ENCODE measurements at places on chromosomes 5 and 9.

DNA sequence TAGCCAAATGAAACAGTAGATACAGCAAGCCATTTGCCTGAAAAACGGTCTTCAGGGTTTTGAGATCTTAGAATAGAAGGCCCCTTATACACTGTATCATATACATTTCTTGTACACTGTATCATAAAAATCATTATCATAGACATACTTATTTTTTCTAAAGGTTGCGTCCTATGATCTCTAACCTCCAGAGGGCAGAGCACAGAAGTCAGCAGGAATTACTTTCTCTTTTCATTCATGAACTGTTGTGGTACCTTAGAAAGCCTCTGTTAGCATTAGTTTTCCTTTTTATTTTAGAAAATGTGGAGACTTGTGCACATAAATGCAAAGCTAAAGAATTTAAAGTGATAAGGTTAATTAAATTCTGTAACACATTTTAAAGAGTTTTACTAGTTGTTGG, 115.4 kb downstream of the OXCT1 start:
- DNase-seq: peak; percentile 38

DNA sequence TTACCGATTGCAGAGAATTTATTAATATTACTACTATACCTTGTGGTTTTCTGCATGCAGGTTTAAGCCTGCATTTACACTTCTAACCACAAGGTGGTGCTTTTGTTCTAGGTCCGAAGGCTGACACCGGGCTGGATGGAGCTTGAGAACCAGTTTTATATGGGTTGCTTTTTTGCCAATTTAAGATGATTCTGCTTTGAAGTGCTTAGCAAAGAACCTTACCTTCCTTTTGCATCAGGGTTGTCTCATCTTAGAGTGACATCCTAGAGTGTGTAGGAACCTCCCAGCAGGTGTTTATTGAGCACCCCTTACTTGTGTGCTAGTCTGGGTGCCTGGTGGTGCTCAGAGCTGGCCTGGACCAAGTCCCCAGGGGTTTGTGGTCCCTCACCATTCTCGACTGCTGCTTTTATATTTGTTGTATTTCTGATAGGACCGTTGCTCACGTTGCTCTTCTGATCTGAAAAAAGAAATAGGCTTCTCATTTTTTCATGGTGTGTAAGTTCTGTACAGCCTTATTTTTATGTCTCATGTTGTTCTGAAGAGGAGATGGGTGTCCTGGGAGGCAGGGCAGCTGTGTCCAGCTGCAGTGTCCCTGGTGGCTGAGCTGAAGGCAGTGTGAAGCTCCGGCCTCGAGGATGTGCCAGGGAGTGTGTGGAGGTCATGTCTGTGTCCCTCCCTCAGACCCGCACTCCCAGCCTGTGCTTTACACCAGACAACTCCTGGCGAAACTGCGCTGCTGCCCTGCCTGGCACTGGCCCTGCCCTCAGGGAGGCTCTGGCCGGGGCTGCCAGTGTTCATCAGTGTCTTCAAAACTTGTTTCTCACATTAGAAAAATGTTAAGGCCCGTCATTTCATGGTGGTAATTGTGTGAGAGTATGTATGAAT, 54.3 kb downstream of the EHMT1 start:
- peak; percentile 79 for DNase-seq

- DNase-seq: no peak
Measured at GRCh38 chr9:32339424-32339823, 45.0 kb upstream of the ACO1 start.

GRCh38 chr5:135116160-135116561, 82.1 kb upstream of the PITX1 start:
- DNase-seq: no peak

DNA sequence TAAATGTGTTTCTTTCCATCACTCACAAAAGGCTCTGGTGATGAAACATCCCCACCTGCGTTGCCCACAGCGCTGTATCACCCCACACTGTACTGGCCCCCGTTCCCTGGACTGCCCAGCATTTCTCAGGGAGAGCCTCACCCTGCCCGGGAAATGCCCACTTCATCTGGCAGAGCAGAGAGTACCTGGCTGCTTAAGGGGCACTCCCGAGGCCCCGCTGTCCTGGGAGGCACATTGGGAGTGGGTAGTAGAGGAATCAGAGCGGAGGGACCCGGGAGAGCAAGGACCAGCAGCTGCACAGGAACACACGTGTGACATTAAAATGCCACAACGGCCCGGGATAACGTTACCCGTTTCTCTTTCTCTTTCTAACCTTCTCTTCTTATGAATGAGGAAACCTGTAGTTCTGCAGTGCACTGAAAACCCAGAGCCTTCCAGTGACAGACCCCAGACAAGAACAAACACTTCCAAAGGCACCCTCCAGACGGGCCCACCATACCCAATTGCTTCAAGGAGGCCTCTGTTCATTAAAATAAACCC, 110.0 kb downstream of the ROR2 start:
- DNase-seq: no peak

- no peak for DNase-seq
Measured at GRCh38 chr5:154984946-154985516, 28.5 kb upstream of the KIF4B start.

- no peak for DNase-seq
Measured at GRCh38 chr9:80061096-80061495, 489.3 kb downstream of the TLE4 start.

GRCh38 chr5:143426437-143426991, 23.0 kb upstream of the NR3C1 start:
- DNase-seq: no peak

GRCh38 chr9:23821375-23822181, 4.5 kb downstream of the ELAVL2 start:
- peak; percentile 68 for DNase-seq

GRCh38 chr5:179128976-179129375, 68.8 kb downstream of the ZNF354C start:
- DNase-seq: no peak

DNA sequence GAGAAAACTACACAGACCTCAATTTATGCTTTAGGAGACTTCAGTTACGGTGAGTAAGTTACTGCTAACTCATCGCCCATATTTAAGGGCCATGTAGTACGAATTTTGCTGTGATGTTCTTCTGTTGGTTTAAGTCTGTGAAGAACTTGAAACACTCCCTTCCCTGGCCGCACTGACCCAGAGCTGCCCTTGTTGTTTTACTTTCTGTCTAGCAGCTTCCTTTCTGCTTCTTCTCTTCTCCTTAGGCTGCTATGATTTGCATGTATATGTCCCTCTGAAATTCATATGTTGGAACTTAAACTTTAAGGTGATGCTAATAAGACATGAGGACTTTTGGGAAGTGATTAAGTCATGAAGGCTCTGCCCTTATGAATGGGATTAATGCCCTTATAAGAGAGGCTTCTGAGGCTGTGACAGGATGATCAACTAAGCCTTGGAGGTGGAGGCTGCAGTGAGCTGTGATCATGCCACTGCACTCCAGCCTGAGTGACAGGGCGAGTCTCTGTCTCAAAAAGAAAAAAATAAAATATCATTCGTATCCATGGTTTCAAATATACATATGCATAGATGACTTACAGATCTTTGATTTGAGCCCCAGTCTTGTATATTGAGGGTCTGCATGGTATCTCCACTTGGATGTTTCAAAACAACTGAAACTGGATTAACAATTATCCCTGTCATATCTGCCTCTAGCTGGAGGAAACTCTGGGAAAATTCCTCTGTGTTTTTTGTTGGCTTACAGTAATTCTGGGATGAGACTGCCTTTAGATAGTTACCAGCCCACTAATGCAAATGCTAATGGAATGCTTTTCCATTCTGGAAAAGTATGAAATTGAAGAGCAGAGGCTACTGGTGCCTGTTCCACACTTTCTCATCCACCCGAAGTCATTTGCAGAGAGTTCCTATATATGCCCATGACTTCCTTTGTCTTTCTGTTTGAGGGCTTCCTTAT, 263.4 kb upstream of the ACTBL2 start:
- no peak for DNase-seq

GRCh38 chr9:16421532-16421931, 448.9 kb downstream of the BNC2 start:
- DNase-seq: no peak

- no peak for DNase-seq
Measured at GRCh38 chr9:16726718-16727451, 143.6 kb downstream of the BNC2 start.

DNA sequence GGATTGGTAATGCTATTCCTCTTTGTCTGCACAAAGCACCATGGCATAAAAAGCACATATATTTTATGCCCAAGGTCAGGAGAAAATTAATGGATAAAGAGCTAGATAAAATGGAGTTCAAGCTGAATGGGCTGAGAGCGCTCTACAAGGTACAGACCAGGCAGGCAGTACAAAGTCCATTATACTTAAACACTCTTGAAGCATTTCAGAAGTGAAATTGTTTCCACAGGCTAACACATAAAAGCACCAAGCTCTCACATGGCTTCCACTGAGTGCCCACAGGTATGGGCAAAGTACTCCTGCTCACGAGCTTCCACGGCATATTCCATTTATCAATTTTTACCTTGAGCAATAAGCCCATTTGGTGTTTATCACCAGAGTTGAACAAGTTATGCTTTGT, 771.2 kb upstream of the DMAC1 start:
- DNase-seq: no peak

- DNase-seq: peak; percentile 20
Measured at GRCh38 chr5:17995997-17996396, 361.7 kb downstream of the TAF11L14 start.

- DNase-seq: peak; percentile 79
Measured at GRCh38 chr5:32709750-32710549, 1.2 kb upstream of the NPR3 start.

GRCh38 chr5:136062366-136063274, 33.8 kb downstream of the TGFBI start:
- DNase-seq: peak; percentile 71

- DNase-seq: no peak
Measured at GRCh38 chr5:166356096-166356495, 1935.3 kb upstream of the WWC1 start.

GRCh38 chr5:61327760-61328753, 4.0 kb upstream of the ZSWIM6 start:
- DNase-seq: no peak

DNA sequence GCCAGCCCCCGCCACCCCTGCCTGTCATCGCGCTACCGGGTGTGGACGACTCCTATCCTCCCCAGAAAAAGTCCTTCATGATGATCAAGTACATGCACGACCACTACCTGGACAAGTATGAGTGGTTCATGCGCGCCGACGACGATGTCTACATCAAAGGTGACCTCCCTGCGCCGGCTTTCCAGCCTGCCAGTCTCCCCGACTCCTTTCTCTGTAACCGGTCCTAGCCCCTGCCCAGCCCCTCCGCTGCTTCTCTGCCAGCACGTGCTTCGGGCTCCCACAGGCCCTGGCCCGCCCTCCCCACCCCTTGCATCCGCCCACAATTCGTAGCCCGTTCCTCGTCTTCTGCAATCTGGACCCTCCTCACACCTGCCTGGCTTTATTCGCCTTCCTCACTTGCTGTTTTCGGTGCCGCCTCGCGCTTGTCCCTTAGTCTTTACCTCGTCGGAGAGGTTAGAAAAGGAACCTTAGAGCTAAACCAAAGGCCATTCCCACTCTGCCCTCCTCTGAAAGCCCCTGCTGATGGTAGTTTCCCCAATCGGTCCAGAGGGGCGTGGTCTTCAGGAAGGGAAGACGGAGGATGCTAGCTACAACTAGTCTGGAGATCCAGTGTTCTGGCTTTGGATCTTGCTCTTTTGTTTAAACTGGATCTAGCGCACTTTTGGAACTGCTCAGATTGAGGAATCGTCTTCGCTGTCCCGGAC, 1.4 kb downstream of the CHSY3 start:
- peak; percentile 42 for DNase-seq

- no peak for DNase-seq
Measured at GRCh38 chr9:119026120-119026519, 343.1 kb downstream of the BRINP1 start.

DNA sequence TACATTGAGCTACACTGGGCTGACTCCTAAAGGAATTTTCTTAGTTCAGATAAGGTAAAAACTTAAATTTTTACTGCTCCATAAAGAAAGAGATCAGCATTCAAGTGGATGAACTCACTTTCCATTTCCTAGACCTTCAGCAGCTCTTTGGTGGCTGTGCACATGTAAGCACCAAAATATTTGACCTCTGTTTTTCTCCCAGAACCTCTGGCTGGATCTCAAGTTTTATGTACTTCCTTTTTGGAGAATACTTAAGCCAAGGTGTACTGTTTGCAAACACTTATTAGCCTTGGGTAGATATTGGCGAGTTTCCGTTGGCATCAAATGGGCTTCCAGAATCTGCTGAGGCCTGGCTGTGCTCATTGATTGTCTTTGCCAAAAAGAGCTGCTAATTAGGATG, 10.3 kb downstream of the TNC start:
- DNase-seq: no peak

- peak; percentile 54 for DNase-seq
Measured at GRCh38 chr5:54234304-54234933, 76.0 kb downstream of the ARL15 start.

- DNase-seq: no peak
Measured at GRCh38 chr5:125484742-125485641, 738.6 kb upstream of the ZNF608 start.

DNA sequence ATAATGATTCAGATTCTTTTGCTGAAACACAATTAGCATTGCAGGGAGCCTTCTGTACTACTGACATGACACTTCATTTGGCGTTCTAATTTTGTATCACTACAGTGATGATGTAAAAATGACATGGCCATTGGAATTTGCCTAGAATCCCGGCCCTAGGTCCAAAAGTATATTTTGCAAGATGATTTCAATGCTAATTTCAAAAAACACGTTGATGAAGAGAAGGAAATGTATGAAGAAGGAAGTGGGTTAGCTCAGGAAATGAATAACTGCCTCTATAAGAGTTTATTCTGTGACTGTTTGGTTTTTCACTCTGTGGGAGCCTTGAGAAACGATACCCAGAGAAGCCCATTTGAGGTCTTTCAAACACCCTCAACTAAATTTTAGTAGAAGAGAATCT, 59.3 kb downstream of the OSTF1 start:
- DNase-seq: no peak

DNA sequence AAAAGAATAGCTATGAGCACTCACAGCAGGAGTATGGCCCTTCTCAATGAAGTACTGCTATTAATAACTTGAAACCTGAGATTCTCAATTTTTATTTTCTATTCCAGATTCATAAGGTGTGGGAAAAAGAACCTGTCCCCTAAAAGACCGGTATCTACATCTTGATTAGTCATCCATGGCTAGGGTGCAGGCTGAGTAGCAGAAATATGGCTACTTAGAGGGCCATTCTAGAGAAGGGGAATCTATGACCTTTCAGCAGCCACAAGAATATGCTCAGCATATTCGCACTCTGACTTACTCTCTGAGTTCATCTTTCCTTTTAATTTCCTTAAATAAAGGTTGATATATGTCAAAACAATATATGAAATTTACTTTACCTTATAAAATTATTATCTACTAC, 27.7 kb downstream of the WDR36 start:
- no peak for DNase-seq

- DNase-seq: no peak
Measured at GRCh38 chr9:3138231-3139229, 294.6 kb upstream of the PUM3 start.

All from erythroblast (primary cell).